GM20000 (cell line): ENCODE measurements at places on chromosomes 5 and 9.
A peak's percentile ranks its signal among the peaks of the same experiment; 100 is the strongest.

GRCh38 chr9:27431543-27432147 lies 92.4 kb upstream of the IFNK start:
- no peak for DNase-seq

- no peak for DNase-seq
Measured at GRCh38 chr9:71861618-71862017, 49.4 kb downstream of the ABHD17B start.

- DNase-seq: peak; percentile 38
Measured at GRCh38 chr9:128882677-128883603, 1.0 kb downstream of the LRRC8A start.

GRCh38 chr5:321230-321725 lies at the start of gene AHRR:
Gene AHRR (plus strand): TSS chr5:321714. CDS start chr5:343903, 22,189 bp downstream.
- peak; percentile 96 for DNase-seq

GRCh38 chr9:88399966-88400365 lies 11.7 kb downstream of the SPIN1 start:
- DNase-seq: no peak
